ENCODE measurements at places on chromosomes 5 and 9.

DNA sequence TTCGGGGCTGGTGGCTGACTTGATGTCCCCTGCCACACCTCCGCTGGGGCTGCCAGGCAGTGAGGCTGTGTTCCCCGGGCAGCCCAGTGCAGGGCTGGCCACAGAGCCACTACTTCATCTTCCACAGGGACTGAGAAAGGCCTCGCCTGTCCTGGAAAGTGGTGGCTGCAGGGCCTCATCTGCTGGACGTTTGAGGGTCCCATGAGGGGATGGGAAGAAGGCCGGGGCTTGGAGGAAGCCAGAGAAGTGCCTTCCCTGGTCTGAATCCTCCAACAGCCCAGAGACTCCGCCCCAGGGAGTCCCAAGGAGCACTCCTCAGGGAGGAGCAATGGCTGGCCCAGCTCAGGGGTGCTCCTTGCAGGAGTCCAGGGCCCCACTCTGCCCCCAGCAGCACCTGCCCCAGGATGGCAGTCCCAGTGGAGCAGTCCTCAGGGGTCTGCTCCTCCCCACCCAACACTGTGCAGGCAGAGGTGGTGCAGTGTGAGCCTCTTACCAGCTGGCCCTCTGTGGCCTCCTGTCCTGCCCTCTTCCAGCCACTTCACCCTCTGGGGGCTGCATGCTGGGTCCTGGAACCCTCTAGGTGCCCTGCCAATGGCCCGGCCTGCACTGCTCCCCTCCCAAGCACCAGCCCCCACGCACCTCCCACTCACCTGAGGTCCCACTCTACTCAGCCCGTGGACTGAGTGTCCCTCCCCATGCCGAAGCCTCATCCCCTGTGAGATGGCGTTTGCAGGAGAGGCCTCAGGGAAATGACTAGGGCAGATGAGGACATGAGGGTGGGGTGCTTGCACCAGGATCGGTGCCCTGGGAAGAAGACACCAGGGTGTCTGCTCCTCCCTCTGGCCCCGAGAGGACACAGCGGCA lies 47.3 kb upstream of the COL5A1 start:
- DNase-seq, result no peak

DNA sequence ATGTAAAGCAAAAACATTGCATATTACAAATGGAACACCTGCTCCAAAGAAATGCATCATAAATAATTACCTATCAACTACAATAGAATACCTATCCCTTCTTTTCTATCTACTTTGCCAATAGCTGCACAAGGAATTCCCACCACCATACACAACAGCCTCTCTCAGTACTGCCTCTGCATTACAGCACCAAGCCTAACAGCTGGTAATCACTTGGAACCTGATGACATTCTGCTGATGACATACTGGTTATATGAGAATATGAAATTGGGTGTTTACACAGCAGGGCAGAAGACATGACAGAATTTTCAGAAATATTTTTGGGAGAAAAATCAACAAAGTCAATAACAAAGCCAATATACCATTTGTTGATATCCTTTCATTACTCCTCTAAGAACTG lies 43.2 kb downstream of the PSMB7 start:
- no peak for DNase-seq

GRCh38 chr5:10288592-10289219 lies 19.0 kb downstream of the CMBL start:
- DNase-seq, result peak; percentile 21

DNA sequence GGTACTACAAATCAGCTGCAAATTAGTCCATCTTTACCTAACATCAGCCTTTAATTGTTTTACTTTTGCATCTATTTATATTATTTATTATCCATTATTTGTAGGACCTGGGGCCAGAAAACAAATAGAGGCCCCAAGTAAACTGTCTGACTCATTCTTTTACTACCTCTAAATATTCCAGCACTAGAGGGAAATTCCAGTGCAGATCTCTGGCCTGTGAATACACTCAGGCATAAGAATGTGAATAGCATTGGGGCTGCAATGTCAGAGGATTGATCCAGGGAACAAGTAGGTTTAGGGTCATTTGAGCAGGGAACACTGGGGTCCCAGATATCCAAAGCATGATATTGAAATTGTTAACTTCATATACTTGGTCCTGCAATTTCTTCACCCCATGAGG lies 176.6 kb upstream of the TYRP1 start:
- DNase-seq, result no peak

DNA sequence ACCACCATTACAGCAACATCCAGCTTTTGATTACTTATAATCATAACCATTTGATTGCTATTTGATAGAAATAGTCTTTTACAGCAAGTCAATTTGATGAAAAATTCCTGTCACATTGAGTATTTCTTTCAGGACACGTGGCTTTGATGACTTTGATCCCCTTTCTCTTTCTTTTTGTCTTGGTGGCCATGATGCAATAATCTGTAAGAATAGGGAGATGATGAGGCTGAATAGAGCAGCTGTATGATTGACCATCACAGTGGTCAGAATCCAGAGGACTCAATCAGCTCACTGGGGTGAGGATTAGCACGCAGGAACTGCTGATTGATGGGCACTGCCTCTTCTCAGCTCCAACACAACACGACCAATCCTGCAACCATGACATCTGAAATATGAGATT lies 262.7 kb downstream of the PARP8 start:
- DNase-seq, result no peak

DNA sequence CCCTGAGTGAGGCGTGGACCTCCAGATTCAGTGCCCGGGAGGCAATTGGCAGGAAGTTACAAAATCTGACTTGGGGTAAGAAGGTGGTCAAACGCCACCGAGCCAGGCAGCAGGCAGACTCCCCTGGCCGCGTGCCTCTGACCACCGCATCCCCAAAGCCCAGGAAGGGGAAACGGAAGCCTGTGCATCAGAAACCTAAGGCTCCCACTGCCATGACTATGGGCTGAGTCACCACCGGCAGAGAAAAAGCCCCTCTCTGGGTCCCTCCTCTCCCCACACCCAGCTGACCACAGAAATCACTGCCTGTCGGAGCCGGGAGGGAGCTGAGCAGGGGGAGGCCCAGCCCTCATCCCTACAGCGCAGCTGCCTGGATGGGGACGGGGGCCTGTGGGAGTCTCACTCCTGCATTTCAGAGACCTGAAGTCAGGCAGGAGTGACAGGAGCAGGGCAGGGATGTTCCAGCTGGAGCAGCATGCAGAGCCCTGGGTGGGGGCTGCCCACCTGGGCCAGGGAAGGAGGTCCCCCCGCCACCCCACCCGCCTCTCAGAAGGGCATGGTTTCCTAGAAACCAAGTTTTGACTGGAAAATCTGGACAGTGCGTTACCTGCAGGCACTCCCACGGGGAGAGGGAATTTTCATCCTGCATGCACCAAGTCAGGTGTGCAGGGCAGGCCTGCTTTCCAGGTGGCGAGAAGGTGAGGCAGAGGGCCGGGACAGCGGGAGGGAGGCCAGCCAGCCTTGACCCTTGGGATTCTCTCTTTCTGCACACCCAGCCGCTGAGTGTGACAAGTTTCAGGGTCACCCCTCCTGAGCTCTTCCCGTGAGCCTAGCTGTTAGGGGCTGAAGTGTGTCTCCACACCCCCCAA lies 68.2 kb downstream of the LRSAM1 start:
- peak; percentile 76 for DNase-seq

- no peak for DNase-seq
Observed at GRCh38 chr9:110451726-110452125, 114.1 kb upstream of the TXNDC8 start.

- no peak for DNase-seq
Observed at GRCh38 chr5:172591636-172592035, 49.4 kb upstream of the NEURL1B start.

- peak; percentile 85 for DNase-seq
Observed at GRCh38 chr9:87678650-87679355, 47.1 kb upstream of the CTSL start.

- DNase-seq, result no peak
Observed at GRCh38 chr9:105070176-105070575, 142.2 kb upstream of the ABCA1 start.

DNA sequence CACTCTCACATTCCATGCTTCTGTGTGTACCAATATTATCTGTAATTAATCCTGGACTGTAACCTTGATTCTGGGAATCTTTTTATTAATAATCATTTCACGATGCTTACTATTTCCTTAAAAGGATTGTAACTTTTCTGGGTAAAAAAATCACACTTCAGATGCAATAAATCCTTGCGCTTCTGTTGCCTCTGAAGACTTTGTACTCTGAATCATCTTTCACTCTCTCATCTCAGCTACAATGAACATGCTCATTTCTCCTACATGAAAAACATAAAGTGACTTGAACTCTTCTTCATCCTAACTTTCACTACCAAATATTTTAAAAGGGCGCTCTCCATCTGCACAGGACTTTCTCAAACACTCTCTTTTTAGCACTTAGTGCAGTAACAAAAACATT lies 50.0 kb downstream of the GDA start:
- DNase-seq, result no peak

GRCh38 chr5:81756016-81756415 lies 5.1 kb upstream of the SSBP2 start:
- DNase-seq, result no peak

- no peak for DNase-seq
Observed at GRCh38 chr9:21831841-21832509, 29.5 kb downstream of the MTAP start.

- DNase-seq, result peak; percentile 28
Observed at GRCh38 chr5:130198927-130199326, 294.7 kb downstream of the CHSY3 start.

GRCh38 chr5:154410786-154411185 lies 35.0 kb upstream of the SAP30L start:
- DNase-seq, result no peak

DNA sequence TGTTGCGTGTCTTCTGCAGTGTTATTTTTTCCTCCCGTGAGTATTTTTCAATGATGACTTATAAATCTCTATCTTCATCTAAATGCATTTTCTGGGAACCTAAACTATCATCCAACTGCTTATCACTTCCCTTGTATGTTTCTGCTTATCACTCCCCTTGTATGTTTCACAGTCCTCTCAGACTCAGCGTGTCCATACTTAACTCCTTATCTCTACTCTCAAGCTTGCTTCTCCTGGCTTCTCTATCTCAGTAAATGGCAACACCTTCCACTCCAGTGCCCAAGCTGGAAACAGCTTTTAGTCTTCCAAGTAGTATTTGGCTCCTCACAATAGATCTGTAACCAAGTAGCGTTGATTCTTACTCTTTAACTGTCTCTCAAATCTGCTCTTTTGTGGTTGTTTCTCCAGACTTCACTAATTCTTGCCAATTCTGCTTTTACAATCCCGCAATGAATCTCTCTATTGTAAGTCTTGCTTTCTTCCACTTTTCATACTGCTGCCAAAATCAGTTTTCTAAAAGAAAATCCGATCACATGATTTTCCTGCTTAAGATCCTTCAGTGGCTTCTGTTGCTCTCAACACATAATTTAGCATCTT lies 33.8 kb upstream of the TXNDC8 start:
- no peak for DNase-seq

DNA sequence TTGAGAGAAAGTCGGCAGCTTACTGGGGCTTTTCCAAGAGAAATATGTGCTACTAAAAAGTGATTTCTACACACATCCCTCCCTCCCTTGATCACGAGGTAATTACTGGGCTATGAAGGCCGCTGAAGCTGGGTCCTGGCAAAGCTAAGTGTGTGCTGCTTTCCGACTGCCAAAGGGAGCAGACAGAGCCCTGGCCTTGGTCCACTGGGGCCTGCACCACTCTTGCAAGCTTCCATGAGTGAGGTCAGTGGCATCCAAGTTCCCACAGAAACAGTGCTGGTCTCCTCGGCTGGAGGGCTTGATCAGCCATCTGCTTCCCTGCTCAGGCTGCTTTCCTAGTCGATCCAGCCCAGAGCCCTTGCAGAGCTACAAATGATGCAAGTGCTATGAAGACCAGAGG lies 154.8 kb upstream of the LHFPL2 start:
- DNase-seq, result no peak

DNA sequence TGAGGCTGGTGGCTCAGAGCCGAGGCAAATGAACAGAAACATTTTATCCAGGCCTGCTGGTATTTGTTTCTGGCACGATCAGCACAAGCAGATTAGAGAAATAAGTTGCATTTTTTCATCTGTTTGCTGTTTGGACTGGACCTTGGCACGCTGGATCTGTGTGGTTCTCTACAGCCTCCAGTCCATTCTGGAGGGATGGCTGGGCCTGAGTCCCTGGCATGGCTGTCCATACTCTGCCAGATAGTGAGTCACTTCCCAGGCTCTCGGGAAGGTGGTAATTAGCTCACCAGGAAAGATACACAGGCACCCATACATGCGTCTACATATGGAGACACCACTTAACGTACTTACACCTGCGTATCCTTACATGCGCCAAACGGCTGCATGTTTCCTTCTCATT lies 78.6 kb downstream of the SPRY4 start:
- DNase-seq, result no peak

GRCh38 chr9:95746408-95747180 lies 128.9 kb upstream of the ERCC6L2 start:
- no peak for DNase-seq

DNA sequence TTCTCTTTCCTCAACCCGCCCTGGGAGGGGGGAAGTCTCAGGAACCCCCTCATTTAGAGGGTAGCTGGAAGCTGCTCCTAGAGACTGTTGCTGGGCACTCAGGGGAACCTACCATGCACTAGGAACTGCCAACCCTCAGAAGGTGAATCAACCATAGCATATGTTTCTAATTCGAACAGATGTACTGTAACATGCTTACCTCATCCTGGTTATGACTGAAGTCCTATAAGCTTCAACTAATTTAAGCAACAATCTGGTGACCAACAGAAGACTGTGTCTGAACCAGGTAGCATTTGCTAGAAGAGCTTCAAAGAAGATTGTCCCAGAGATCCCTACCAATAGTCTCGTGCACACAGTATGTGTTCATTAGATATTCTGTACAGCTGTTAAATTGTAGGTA lies 5.7 kb upstream of the PRDM6 start:
- no peak for DNase-seq

DNA sequence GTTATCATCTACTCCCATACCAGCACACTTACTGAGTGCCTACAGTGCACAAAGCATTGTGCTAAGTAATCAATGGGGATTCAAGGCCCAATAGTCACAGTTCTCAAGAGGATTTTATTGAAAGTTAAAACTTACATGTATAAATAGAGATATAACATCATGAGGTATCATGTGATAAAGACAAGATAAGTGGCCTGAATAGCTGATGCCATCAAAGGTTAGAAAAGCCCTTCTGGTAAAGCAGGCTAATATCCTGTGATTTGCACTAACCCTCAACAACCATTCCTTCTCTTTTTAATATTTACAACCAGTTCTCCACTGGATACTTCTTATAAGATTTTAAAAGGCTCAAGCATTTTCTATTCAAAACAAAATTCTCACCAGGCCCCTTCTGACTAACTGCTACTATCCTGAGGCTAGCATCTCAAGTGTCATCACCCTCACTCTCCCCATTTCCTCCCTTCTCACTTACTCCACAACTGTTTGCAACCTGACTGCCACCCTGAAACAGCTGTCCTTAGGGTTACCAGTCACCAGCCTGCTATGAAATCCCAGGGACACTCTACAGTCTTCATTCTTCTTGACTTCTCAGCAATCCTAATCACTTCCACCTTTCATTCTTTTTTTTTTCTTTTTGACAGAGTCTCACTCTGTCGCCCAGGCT lies 377.9 kb downstream of the ENC1 start:
- no peak for DNase-seq

DNA sequence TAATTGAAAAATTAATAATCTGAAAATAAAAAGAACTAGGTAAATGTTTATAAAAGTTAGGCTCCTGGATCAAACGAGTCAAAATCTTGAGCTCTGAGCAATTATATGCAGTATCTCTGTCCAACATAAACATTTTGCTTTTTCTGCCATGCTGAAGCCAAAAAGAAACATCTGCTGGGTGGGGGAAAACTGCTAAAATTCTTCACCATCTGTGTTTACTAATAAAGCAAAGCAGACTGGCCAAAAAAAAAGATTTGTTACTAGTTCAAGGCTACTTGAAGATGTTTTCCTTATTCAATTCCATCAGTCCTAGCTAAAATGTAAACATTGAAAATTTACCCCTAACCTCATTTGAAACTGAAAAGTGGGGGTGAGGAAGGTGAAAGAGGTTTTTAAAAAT lies 29.7 kb downstream of the GTF3C4 start:
- DNase-seq, result no peak
